ENCODE measurements at places on chromosomes 4 and X. TPM values are rescaled to one million over a fixed set of nuclear protein-coding genes. Genes with fewer than 3 reads are reported as not detected.

The SAP30 gene
- 25.4 TPM for total RNA-seq

The HPGD gene
- total RNA-seq, result 3.1 TPM

The ADGRG2 gene
- 0.67 TPM for total RNA-seq

The CENPI gene
- total RNA-seq, result 0.16 TPM

The FRMPD3 gene
- total RNA-seq, result 0.12 TPM
